ENCODE measurements at places on chromosomes 16 and 17.
A peak's percentile ranks its signal among the peaks of the same experiment; 100 is the strongest.

DNA sequence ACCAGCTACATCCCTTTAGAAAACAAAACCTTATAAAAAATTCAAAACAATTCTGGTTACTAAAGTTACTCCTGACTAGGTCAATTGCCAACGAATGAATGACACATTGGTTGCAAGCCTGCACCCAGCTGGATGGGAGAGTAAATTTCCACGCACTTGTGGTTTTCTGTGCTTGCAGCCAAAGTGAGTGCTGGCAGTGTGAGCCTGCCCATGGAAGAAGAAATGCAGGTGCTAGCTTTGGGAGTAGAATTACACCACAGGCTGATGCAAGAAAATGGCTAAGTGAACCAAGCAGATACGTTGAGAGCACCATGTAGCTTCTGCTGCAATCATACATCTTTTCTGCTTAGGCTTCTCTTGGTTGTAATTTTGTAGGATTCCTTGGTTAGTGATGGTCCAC is 74.6 kb downstream of the SYCE1L start:
- no peak for DNase-seq

GRCh38 chr16:31709181-31709580 is 164.4 kb upstream of the ZNF267 start:
- DNase-seq: no peak

- no peak for DNase-seq
Observed at GRCh38 chr17:14946481-14946880, 318.6 kb downstream of the PMP22 start.

- no peak for DNase-seq
Observed at GRCh38 chr17:57756951-57757350, 11.9 kb upstream of the CCDC182 start.

- DNase-seq: no peak
Observed at GRCh38 chr17:39861235-39861634, 2.9 kb downstream of the IKZF3 start.

DNA sequence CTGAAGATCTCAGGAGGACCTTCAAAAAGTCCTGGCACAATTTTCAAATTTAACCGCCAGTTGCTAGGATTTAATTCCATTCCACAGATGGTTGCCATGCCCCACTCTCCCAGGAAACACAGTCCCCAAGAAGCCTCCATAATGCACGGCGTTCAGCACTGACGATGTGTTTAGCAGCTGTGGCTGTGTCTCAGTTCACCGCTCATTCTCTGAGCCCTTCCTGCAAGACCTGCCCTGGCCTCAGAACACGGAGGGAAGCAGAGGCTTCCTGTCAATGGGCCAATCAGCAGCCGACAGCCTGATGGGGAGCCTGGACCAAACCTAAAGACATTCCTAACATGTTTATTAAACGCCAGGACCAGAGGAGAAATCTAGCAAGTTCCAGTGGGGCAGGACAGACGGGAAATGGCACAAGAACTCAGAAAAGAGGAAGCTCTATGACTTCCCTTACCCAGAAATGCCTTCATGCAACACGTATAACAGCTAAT is 4.9 kb downstream of the MYLK3 start:
- DNase-seq: peak; percentile 72
